ENCODE measurements at places on chromosomes 6 and 20. TPM values are rescaled to one million over a fixed set of nuclear protein-coding genes. Genes with fewer than 3 reads are reported as not detected.

Gene HLA-DRA
- total RNA-seq: not detected

Gene SULF2
- 12.3 TPM for total RNA-seq

Gene SOX4
- 7.6 TPM for total RNA-seq

Gene CTCFL
- not detected for total RNA-seq

Gene CNR1
- total RNA-seq: 3.2 TPM

Gene CSE1L
- total RNA-seq: 62.5 TPM

Gene VGLL2
- total RNA-seq: not detected

Gene SYCP2
- total RNA-seq: 0.18 TPM

Gene GPLD1
- 1.8 TPM for total RNA-seq
